ENCODE measurements at places on chromosomes 2 and 18.

DNA sequence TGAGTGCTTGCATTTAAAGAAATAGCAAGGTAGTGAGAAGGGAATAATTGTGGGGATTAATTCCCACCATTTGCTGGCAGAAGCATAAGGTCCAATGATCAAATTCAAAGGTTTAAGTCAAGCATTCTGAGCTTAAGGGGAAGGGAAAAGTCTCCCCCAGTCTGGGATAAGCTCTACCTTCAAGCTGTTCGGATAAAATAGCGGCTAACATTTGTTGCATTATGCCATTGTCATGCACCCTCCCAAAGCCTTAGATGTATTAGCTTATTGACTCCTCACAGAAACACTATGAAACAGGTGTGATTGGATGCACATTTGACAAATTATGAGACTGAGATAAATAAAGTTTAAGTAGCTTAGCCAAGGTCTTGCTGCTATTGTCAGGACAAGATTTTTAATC is 52.2 kb upstream of the TGIF1 start:
- no peaks in the 10 kb centered on the region for H3K27me3 ChIP-seq
- peaks cover 12% of the 10 kb centered on the region for H3K4me1 ChIP-seq
- H3K27ac ChIP-seq, result no peak overlapping the region
- DNase-seq, result no peak
- no peak overlapping the region for H3K4me3 ChIP-seq

- H3K4me1 ChIP-seq, result no peaks in the 10 kb centered on the region
- no peaks in the 10 kb centered on the region for H3K36me3 ChIP-seq
Observed at GRCh38 chr2:240179186-240179815, 38.8 kb upstream of the OTOS start.

DNA sequence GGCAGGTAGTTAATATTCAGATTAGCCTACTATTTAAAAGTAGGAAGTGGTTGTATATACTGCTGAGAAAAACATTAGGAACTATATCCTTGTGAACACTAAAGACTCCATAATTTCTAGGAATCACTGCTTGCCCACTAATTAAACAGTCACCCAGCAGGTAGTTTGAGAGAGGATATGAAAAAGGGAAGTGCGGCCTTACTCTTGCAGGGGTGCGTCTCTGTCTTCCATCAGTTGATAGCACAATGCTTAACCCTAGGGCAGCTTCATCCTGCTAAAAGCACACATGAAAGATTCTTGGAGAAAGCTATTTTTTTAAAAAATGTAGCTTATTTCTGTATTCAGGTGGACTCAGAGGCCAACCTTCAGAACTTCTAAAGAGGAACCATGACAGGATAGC is 53.1 kb upstream of the ATP5MC3 start:
- H3K4me3 ChIP-seq, result no peak overlapping the region
- H3K27ac ChIP-seq, result no peak overlapping the region
- no peaks in the 10 kb centered on the region for H3K4me1 ChIP-seq
- no peaks in the 10 kb centered on the region for H3K27me3 ChIP-seq
- no peak for DNase-seq

DNA sequence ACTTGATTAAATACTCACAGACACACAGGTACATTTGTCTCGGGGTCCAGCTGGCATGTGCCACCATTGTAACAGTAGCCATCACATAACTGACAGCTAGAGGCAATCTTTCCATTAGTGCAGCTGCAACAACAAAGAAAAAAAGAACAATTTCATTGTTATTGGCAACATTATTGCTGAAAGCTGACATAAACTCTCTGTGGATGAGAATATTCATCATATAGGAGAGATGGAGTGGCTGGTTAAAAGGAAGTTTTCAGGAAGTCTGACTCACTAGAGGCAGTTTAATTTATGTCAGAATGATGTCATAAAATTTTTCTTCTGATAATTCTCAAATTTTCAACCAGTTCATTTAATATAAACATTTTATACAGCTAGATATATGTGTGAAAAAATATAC is 1490.0 kb upstream of the NXPH2 start:
- H3K4me3 ChIP-seq, result no peak overlapping the region
- H3K27me3 ChIP-seq, result no peaks in the 10 kb centered on the region
- DNase-seq, result no peak
- no peaks in the 10 kb centered on the region for H3K36me3 ChIP-seq

DNA sequence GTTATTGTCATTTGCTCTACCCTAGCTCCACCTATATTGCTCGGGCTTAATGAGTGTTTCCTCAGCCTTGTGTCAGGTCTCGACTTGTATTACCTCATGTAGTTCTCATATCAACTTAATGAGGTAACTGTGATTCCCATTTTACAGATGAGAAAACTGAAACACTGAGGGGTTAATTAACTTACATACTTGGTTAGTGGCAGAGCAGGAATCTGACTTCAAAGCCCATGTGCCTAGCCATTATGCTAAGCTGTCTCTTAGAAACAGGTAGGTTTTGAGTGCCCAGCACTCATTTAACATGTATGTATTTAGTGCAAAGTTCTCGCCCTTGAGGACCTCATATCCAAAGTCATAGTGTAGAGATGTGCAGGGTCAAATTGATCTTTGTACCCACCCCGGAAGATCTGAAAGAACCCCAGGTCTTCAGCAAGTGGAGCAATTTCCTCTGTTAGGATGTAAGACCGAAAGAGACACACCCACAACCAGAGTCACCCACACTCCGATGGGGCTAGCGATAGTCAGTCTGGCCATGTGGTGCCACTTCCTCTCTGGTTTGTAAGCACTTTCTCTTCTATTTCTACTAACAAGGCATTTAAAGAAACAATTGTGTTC is 121.0 kb upstream of the SLC39A10 start:
- no peak overlapping the region for H3K27ac ChIP-seq
- no peak overlapping the region for H3K4me3 ChIP-seq
- H3K4me1 ChIP-seq, result peaks cover 12% of the 10 kb centered on the region
- no peaks in the 10 kb centered on the region for H3K36me3 ChIP-seq
- no peak for DNase-seq
- H3K27me3 ChIP-seq, result no peaks in the 10 kb centered on the region

GRCh38 chr2:54597153-54597848 is 126.2 kb upstream of the EML6 start:
- no peak overlapping the region for H3K4me3 ChIP-seq
- H3K4me1 ChIP-seq, result no peaks in the 10 kb centered on the region
- DNase-seq, result no peak

DNA sequence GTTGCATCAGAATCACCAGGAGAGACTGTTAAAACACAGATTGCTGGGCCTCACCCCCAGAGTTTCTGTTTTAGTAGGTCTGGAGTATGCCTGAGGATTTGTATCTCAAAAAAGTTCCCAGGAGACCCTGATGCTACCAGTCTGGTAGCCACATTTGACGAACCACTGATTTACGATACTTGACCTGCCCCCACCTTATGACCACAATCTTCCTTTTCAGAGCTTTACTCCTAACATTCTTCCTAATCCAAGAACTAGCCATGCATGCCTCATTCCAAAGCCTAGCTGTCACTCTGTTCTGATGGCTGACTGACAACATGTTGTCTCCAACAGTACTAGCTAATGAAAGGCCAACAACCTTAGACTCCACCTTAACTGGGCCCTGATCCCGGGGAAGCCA is 191.4 kb downstream of the MBD2 start:
- no peaks in the 10 kb centered on the region for H3K27me3 ChIP-seq
- no peak for DNase-seq
- H3K4me3 ChIP-seq, result no peak overlapping the region
- no peaks in the 10 kb centered on the region for H3K36me3 ChIP-seq
- H3K27ac ChIP-seq, result no peak overlapping the region
- H3K4me1 ChIP-seq, result no peaks in the 10 kb centered on the region

- no peaks in the 10 kb centered on the region for H3K4me1 ChIP-seq
- no peak for DNase-seq
- H3K27ac ChIP-seq, result no peak overlapping the region
- H3K36me3 ChIP-seq, result no peaks in the 10 kb centered on the region
- no peaks in the 10 kb centered on the region for H3K27me3 ChIP-seq
- H3K4me3 ChIP-seq, result no peak overlapping the region
Observed at GRCh38 chr2:233007739-233008138, 5.3 kb downstream of the NGEF start.

DNA sequence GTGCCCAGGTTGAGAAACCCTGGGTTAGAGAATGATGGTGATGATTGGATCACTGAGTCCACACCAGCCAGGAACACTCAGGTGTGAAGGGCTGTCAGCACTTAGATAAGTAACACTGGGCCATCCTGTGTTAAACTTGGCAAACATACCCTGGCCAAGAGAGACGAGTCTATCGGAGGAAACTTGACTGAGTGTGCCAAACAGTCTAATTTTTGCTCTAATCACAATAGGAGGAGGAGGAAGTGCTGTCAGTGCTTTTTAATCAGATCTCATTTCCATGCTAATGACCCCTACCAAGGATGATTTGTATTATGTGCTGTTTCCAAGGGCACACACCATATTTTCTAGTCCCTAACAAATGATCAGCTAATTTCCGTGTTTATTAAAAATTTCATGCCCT is 63.8 kb upstream of the SEC11C start:
- H3K4me3 ChIP-seq, result no peak overlapping the region
- no peaks in the 10 kb centered on the region for H3K4me1 ChIP-seq
- no peaks in the 10 kb centered on the region for H3K36me3 ChIP-seq
- H3K27me3 ChIP-seq, result peaks cover 18% of the 10 kb centered on the region
- H3K27ac ChIP-seq, result no peak overlapping the region

Data from HCT116 (cell line).